Posterior vena cava (tissue), 2 donors: ENCODE measurements at places on chromosomes 11 and 22. TPM values are rescaled to one million over a fixed set of nuclear protein-coding genes. Genes with fewer than 3 reads are reported as not detected.

SCN2B gene
- total RNA-seq = 1.4 TPM

OR51E1 gene
- total RNA-seq = 0.67 TPM

GRCh38 chr11:68505596-68505995 is 45.0 kb downstream of the PPP6R3 start:
- DNase-seq = no peak

DNA sequence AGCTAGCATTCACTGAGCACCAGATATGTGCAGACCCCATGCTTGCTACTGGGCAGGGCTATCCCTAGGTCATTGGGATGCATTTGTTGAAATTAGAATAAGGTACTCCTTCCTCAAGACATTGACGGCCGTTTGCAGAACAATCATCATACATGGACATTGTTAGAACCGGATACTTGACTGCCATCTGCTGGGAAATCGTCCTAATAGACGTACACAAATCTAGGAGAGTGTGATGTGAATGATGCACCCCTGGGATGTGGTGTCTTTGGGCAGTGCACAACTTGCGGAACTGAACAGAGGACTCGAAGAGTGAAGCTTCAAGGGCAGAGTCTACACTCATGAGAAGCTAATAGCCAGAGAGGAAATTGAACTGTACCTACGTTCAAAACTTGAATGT is 35.9 kb downstream of the MYO18B start:
- no peak for DNase-seq

CD82 gene
- total RNA-seq = 26.8 TPM
